Activated CD4-positive, alpha-beta memory T cell treated with anti-CD3 and anti-CD28 coated beads for 36 hours (primary cell): ENCODE measurements at places on chromosomes 7 and 10. TPM values are rescaled to one million over a fixed set of nuclear protein-coding genes. Genes with fewer than 3 reads are reported as not detected.
A peak's percentile ranks its signal among the peaks of the same experiment; 100 is the strongest.

The PDE6C gene
- total RNA-seq = not detected

DNA sequence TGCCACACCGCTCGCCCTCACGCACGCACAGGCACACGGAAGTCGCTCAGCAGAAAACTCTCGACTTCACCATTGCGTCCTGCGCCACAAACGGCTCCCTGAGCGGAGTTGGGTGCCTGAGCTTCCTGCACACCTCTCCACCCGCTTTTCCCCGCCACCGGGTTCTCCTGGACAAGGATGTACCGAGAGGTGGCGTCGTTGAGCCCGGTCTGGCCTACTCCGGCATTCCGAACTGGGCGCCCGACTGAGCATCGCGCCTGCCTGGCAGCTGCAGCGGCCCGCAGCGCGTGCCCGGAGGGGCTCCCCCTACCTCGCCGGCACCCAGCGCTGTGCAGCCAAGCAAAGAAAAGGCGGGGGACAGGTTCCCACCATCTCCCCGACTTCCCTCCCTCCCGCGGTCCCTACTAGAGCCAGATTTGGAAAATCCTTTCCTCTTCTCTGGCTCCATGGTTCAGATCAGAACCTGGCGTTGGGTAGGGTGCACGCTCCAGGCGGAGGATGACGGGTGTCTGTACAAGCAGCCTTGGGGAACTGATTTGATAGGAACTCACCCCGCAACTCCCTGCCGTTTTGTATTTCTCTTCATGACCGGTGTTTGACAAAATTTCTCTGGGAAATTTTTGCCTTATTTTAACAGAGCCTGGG lies 1.7 kb downstream of the SORCS3 start:
- DNase-seq = peak; percentile 52

DNA sequence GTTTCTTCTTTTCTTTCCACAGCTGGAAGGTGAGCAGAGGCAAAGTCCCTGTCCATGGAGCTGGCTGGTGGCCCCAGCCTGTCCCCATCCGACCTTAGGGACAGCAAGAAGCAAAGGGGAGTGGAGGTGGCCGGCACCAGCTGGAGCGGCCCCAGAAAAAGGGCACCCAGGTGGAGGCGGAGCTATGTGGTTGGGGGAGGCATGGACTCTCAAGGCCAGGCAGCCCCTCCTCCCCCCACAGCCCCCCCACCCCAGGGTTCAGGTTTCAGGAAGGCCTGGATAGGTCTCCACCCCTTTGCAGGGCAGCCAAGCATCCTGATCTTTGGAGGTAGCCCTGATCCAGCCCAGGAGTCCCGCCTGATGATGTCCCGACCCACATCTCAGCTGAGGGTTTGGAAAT lies at the start of gene SSC4D:
TSS of gene SSC4D (minus strand) at position 161 of the 400 bp plus-strand sequence. CDS start 5,258 bp downstream, outside the sequence.
- DNase-seq = no peak

DNA sequence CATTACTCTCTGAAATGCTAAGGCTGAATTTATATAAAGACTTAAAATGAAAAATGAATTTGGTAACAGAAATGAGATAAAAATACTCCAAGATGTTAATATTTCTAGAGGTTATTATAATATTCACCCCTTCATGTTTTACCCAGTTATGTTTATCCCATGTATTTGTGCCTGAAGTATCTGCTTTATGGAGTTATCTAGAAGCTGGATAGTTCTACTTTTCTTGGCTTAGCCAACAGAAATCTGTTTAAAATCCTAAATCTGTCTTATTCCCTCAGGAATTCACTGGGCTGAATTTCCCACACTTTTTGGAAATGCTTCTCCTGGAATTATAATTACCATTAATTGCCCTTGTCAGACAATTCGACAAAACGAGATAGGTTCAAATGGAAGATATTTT lies 201.6 kb downstream of the THSD7A start:
- no peak for DNase-seq

DNA sequence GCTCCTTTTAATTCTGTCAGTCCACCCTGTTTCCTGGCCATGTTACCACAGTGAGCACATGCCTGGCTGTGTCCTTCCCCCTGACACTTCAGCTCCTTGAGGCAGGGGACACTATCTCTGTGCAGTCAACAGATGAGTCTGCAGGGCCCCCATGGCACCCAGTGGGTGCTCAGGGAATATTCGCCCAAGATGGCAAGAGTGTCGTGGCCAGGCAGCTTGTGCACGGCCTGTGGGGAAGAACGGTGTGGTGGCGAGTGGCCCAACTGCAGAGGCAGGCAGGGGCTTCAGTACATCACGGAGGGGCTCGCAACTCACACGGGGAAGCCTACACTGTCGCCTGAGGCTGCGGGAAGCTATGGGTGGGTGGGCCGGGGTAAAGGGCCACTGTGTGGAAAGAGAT lies 91.1 kb downstream of the TRRAP start:
- DNase-seq = no peak

DNA sequence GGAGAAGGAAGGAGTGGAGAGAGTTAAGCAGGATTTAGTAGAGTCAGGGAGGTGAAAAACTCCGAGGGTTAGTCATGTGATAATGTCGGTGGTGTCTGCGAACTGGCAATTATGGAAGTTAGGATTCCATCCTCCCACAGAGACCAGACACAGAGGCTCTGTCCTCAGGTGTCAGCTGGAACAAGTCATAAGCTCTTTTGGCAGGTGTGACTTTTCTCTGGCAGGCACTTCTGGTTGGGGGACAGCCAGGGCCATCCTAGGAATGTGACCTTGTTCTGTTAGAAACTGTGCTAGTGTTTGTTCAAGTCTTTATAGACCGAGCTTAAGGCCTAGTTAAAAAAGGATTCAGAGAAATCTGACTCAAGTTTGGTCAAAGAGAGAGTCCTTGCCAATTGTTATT lies 371.0 kb downstream of the DPP6 start:
- no peak for DNase-seq

DNA sequence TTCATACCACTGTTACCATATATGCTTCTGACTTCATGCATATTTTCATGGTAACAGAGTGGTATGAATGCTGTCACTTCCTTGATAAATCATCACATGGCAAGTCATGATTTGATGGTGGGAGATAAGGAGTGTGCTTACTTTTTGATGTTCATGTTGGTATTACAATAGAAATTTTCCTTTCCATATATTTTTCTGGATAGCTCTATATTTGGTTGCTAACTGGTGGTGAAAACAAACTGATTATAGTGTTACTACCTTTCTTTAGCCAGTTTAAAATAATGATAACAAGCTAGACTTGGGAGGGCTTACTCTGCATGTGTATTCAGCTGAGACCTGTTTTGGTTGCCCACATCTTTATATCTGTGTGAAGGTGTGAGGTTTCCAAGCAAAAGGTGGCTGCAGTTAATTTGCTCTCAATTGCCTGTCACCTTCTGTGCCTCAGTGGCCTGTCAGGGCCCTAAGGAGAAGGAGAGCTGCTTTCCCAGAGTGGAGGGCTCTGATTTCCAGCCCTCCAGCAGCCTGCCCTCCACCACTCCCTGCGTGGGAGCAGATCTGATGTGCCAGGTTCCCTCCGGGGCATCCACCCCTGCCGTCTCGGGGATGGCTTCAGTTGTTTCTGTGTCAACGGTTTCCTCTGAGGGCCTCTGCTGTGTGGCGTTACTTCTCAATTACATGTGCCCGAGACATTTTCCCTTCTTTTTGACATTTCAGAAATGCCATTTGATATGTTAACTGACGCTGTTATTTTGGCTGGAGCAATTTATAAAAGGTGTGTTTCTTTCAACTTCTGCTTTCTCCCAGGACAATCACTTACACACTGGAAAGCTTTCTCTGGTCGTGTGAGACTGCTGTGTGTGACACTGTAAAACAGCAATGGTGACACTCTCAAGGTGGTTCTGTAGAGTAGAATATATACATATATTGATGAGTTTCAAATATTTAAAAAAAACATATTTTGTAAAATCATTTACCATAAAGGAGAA lies 107.7 kb upstream of the KLF6 start:
- DNase-seq = no peak

The IMPDH1 gene
- total RNA-seq = 57.7 TPM

The OAT gene
- 38.1 TPM for total RNA-seq

- DNase-seq = no peak
These were observed 120.7 kb downstream of the WDFY4 start for GRCh38 chr10:48805411-48805810.

- DNase-seq = no peak
These were observed 92.6 kb downstream of the MLLT10 start for GRCh38 chr10:21626457-21627161.

The THAP5 gene
- 30.4 TPM for total RNA-seq

The DNTT gene
- total RNA-seq = not detected

- DNase-seq = no peak
These were observed 78.6 kb upstream of the MPP7 start for GRCh38 chr10:28381466-28381865.

GRCh38 chr7:25349283-25350017 lies 121.2 kb upstream of the NPVF start:
- DNase-seq = no peak

- DNase-seq = no peak
These were observed 22.4 kb upstream of the FRAT2 start for GRCh38 chr10:97356918-97357317.

DNA sequence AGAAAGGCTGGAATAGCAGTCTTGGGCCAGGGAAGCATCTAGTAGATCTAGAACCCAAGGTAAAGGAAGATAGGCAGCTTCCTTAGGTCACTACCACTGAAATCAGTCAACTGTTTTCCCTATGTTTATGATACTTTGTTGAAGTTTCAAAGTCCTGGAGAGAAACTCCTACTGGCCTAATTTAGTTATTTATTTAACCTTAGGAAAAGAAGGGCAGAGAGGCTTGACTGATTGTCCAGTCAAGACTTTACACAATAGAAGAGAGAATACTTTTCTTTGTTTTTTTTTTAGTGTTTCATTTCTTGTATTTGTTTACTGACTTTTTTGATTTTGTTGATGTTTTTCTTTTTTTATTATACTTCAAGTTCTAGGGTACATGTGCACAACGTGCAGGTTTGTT lies 138.9 kb upstream of the PHYHIPL start:
- no peak for DNase-seq

The EPHA1 gene
- 2.9 TPM for total RNA-seq

DNA sequence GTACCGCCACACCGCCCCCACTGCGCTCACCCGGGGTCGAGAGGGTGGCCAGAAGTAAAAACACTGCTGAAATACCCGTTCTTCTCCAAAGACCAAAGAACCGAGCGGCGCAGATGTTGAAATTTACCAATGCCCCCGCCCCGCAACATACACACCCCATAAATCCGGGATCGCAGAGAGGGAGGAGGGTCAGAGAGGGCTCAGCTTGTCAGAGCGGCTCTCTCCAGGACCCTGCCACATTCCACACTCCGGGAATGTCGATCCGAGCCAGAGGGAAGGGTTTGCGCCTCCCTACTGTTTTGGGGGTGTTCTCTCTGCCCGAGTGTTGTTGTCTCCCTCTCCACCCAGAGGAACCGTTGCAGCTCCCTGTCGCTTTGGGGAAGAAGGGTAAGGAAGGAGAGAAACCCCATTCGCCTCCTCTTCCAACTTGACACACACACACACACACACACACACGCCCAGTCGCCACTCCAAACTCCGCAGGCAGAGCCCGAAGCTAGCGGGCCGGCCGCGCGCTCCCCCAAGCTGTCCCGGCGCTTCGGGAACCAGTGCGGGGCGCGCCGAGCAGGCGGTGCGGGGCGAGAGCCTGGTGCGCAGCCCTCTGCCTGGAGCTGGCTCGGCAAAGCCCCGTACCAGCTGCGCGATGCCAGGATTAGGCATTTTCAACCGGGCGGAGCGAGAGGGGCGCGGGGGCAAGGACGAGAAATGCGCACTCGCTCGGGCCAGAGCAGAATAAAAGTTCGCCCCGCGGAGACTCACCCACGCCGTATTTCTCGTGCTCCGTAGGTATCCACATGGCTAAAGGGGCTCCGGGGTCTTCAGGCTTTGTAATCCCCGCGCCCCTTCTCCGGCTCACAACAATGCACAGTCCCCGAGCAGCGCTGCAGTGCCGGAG lies 609 bp downstream of the DOCK4 start:
- peak; percentile 47 for DNase-seq

DNA sequence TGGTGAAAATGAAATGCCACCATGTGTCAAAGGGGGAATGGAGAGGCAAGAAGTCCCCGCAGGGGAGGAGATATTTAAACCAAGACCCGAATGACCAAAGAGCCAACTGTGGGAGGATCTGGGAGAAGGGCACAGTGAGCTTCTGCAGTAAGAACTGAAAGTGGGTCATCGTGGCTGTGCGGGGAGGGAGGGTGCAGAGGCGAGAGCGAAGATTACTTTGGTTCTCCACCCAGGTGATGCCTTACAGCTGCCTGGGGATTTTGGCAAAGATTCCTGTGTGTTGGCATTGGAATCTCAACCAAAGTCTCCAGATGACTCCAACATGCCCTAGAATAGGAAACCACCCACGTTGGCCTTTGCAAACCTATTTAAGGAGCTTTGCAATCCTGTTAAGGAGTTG lies 44.2 kb upstream of the ADAM12 start:
- DNase-seq = no peak

DNA sequence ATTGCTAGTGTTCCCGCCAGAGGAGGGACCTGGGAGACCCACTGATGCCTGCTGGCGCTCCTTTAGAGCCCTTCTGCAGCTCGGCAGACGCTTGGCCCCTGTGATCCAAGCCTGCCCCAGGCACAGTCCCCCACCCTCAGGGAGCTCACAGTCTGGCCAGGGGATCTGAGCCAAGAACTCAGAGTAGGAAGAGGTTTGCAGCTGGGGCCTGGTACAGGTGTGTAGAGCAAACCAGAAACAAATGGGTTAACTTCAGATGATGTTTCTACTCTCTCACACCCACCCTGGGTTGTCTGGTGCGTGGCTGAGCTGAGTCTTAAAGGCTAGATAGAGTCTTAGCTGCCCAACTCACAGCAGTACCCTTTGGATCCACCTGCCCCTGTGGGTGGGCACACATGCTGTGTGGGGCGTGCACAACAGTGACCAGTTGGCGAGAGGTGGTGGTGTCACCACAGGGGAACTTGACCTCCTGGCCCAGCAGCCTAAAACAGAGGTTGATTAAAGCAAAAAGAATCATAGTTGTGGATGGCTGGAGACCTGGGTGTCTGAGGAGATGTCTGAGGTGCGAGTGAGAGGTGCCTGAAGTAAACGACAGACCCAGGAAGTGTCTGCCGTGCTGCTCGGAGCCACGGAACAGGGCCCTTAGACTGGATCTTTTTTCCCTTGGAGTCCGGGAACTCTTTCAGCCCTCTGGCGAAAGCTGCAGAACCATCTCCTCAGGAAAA lies 31.2 kb upstream of the SRGN start:
- DNase-seq = no peak

The GPR146 gene
- total RNA-seq = 1.6 TPM

The LRMDA gene
- total RNA-seq = not detected

The KNDC1 gene
- total RNA-seq = 0.17 TPM

The CFAP46 gene
- total RNA-seq = not detected

DNA sequence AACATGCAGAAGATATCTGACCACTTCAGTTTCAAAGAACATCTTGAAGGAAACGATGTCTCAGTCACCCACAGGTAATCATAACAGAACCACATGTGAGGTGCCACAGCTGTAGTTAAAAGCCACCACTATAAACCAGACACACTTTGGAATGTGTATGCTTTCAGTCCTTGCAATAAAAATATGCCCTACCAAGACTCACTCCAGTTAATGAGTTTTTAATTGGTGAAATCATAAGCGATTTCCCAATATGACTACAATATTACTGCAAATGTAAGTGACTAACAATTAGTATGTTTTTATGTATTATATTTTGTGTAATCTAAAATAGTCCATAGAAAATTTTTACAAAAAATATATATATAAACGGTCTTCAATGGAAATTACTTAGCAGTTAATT lies 428.2 kb downstream of the PARD3 start:
- no peak for DNase-seq
